ENCODE measurements at places on chromosomes 3 and 15. TPM values are rescaled to one million over a fixed set of nuclear protein-coding genes. Genes with fewer than 3 reads are reported as not detected.

- DNase-seq = no peak
Measured at GRCh38 chr15:31385736-31386135, 59.1 kb downstream of the KLF13 start.

MST1 gene
- 133 TPM for polyA plus RNA-seq

DNA sequence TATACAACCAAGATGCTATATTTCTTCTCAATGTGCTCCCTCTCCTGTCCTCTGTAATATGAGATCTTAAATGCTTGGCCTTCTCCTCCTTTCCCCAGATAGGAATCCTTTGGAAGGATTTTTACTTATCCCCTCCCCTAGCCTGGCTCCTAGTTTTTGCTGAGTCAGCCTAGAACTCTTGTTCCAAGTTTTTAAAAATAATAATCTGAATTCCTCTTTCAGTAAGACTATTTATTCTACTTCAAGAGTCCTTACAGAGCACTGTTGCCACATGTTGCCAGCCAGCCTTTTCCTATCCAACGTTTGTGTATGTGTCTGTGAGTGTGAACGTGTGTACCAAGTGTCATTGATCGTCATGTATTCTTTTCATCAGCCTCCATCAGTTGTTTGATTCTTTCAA, 11.0 kb upstream of the KCNMB2 start:
- no peak for DNase-seq

- DNase-seq = no peak
Measured at GRCh38 chr15:81511138-81511537, 137.1 kb upstream of the TMC3 start.

CFAP20DC gene
- 5.4 TPM for polyA plus RNA-seq

NR2F2 gene
- 348 TPM for polyA plus RNA-seq

MYLK gene
- 132 TPM for polyA plus RNA-seq

DNA sequence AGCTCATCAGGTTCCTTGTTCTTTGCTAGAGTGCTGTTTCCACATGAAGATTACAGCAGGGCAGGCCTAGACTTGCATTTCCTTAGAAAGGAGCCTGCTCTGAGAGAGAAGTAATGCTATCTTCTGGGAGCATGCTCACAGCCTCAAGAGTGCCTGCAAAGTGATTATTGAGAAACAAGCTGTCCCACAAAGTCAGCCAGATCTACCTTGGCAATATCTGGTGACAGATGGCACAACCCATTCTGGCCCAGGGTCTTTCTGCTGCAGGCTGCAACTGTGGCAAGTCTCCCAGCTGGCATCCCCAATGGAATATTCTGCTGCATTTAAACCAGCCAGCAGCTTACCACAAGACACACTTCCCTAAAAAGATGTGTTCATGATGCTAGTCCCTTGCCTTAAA, 29.3 kb downstream of the MTMR10 start:
- DNase-seq = no peak

ADGRG7 gene
- polyA plus RNA-seq = not detected

DNA sequence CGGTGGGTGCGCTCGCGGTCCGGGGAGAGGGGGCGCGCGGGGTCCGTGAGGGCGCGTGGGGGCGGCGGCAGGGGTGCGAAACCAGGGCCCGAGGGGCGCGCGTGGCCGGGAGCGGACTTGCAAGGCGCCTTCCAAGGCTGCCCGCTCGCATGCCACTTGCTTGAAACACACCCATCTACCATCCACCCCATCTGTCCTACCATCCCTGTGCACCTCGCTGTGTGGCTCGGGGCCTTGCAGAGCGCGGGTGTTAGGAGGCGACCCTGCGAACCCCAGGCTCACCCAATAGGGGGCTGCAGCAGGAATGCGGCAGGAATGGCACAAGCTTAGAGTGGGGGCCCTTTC, 240 bp downstream of the CFAP100 start:
- no peak for DNase-seq

DNA sequence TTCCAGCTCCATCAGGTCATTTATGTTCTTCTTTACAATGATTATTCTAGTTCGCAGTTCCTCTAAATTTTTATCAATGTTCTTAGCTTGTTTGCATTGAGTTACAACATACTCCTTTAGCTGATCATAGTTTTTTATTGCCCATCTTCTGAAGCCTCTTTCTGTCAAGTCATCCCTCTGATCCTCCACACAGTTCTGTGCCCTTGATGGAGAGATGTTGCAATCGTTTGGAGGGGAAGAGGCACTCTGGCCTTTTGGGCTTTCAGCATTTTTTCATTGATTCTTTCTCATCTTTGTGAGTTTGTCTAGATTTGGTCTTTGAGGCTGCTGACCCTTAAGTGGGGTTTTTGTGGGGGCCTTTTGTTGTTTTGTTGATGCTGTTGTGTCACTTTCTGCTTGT, 234.6 kb upstream of the CBLB start:
- DNase-seq = no peak

DNA sequence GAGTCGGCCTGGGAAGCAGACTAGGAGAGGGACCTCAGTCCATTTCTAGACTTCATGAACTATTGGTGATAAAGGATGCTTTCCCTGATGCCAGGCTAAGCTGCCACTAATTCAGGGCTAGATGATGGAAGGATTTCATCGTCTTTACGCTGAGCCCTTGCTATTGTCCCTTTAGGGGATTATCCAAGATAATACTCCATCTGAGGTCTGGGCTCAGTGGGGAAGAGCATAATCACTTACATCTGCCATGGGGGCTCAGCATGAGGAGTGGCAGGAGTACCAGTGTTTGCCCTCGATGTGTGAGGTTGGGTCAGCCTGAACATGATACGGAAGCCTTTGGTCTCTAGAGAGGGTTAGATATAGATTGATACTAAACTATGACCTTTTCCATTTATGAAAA, 47.3 kb downstream of the PTPRG start:
- no peak for DNase-seq

CSTA gene
- polyA plus RNA-seq = 0.32 TPM

DNA sequence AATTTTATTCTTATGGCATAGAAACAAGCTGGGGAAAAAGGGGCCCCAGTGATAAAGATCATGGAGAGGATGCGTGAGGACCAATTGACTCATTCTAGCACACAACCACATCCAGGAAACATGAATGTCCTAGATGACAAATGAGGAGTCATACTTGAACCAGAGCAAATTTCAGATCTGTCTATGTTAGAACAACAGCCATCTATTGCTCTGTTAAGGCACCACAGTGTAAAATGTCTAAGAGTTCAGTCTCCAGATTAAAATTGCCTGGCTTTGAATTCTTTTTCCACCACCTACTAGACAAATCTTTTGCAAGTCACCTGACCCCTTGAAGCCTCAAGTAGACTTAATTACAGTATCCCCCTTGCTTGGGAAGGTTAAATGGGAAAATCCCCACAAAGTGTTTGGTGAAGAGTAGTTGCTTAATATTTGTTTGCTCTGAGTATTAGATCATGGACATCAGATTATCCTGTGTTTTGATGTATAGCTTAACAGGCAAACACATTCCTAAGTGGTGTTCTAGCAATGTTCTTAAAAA, 258.7 kb upstream of the TGFBR2 start:
- DNase-seq = no peak

DNA sequence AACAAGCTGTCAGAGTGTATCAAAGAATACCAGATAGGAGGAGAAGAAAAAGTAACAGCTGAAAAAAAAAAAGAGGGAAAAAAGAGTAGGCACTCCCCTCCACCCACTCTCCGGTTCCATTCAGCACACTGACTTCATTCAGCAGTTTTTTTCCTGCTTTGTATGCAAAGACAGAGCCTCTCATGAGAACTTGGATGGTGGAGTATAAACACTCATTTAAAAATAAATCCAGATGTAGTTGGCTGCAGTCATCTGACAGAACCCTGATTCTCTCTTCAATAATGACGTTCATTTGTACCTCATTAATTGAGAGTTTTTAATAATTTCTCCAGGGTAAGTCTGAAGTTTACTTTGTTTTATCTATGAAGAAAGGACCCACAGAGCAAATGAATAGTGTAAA, 81.0 kb downstream of the TMEM108 start:
- no peak for DNase-seq

MGA gene
- polyA plus RNA-seq = 47.4 TPM

Measured in left kidney (tissue), 8 donors.